ENCODE measurements at places on chromosomes 12 and 14. TPM values are rescaled to one million over a fixed set of nuclear protein-coding genes. Genes with fewer than 3 reads are reported as not detected.

The FSCB gene
- not detected for polyA plus RNA-seq

The CLMN gene
- 0.57 TPM for polyA plus RNA-seq

The SLC8A3 gene
- polyA plus RNA-seq: 5.0 TPM

The GPR33 gene
- not detected for polyA plus RNA-seq

The ETFBKMT gene
- 1.0 TPM for polyA plus RNA-seq
